ENCODE measurements at places on chromosomes 12 and 14.

GRCh38 chr14:55754471-55754870 is 174.5 kb downstream of the KTN1 start:
- no peak for DNase-seq

GRCh38 chr12:56040963-56041551 is 661 bp upstream of the RPS26 start:
- DNase-seq, result no peak

- no peak for DNase-seq
Measured at GRCh38 chr12:122363782-122364181, 58.7 kb downstream of the CLIP1 start.

DNA sequence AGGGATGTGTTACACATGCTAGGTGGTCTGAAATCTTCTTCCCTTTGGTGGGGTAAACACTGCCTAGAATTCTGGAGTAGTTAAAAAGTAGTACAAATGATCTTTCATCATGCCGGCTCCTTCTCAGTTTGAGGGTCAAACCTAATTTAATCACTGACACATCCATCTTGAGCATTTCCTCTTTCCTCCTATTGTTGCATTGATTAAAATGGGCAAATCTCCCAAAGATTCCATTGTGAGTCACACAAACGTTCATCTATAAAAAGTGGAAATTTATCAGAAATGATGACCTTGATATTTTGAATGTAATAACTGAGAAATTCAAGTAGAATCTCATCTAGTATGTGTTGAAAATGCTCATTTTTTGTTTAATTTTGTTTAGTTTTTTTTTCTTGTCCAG is 996.0 kb downstream of the NRXN3 start:
- DNase-seq, result no peak

GRCh38 chr12:5510251-5510805 is 78.4 kb downstream of the NTF3 start:
- no peak for DNase-seq

DNA sequence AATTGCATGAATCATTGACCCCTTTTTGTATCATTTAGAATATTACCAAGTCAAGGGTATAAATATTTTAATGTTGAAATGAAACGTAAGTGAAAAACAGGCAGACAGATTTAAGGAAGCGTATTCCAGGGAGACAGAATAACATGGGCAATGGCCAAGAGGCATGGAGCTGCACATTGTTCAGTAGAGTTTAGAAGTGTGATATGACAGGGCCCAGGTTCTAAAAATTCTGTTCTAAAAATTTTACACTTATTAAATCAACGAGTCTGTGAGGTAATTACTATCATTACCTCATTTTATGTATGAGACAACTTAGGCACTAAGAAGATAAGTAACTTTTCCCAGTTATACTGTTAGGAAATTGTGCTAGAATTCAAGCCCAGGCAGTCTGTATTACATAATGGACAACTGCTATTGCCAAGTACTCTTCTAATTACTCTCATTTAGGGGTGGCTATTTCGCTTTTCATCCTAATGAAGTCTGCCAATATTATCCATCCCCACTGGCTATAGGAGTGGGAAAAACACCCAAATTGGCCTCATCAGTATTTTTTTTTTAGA is 103.2 kb upstream of the NAV3 start:
- DNase-seq, result no peak
